ENCODE measurements at places on chromosomes 2 and 18. TPM values are rescaled to one million over a fixed set of nuclear protein-coding genes. Genes with fewer than 3 reads are reported as not detected.

The SALL3 gene
- not detected for total RNA-seq

The HOXD3 gene
- total RNA-seq = 1.7 TPM

The C2orf78 gene
- total RNA-seq = not detected

The HOXD4 gene
- total RNA-seq = 0.18 TPM

The ACTG2 gene
- total RNA-seq = 12.4 TPM

The IL36G gene
- total RNA-seq = not detected

The FRZB gene
- total RNA-seq = under 0.01 TPM

The DUSP19 gene
- 5.8 TPM for total RNA-seq

The ASB18 gene
- not detected for total RNA-seq

The CIB4 gene
- total RNA-seq = not detected

The DNAJC10 gene
- total RNA-seq = 131 TPM

The CPLX4 gene
- total RNA-seq = not detected

The GCG gene
- total RNA-seq = not detected

The ETAA1 gene
- 19.3 TPM for total RNA-seq

The HOXD13 gene
- total RNA-seq = 0.53 TPM

The TMEM150A gene
- total RNA-seq = 11.0 TPM

The SGPP2 gene
- not detected for total RNA-seq

The SCN3A gene
- not detected for total RNA-seq

The IL36RN gene
- total RNA-seq = not detected

The CBLN2 gene
- not detected for total RNA-seq

The ALKAL2 gene
- not detected for total RNA-seq

The LYG2 gene
- total RNA-seq = not detected

The TANC1 gene
- 13.6 TPM for total RNA-seq

The PRKAG3 gene
- total RNA-seq = not detected

The SCG2 gene
- under 0.01 TPM for total RNA-seq

The IMMT gene
- 75.7 TPM for total RNA-seq

The ARHGEF33 gene
- not detected for total RNA-seq

The IL18R1 gene
- total RNA-seq = 0.53 TPM

The KHK gene
- 0.89 TPM for total RNA-seq

The CD207 gene
- total RNA-seq = not detected

The TACR1 gene
- total RNA-seq = not detected

The CCL20 gene
- total RNA-seq = 0.18 TPM

The CDH20 gene
- total RNA-seq = 0.35 TPM

The SETBP1 gene
- total RNA-seq = 0.89 TPM

The OXER1 gene
- total RNA-seq = not detected

The SKOR2 gene
- not detected for total RNA-seq

The ALPI gene
- total RNA-seq = not detected

The MFSD2B gene
- total RNA-seq = under 0.01 TPM

The TRIP12 gene
- total RNA-seq = 119 TPM

The NEU2 gene
- not detected for total RNA-seq

The LAMA3 gene
- 2.0 TPM for total RNA-seq

The ZNF385B gene
- not detected for total RNA-seq

The TNS1 gene
- 25.9 TPM for total RNA-seq

The SIX3 gene
- not detected for total RNA-seq

The GPR45 gene
- total RNA-seq = not detected

The GRB14 gene
- not detected for total RNA-seq

The CAPN14 gene
- under 0.01 TPM for total RNA-seq
